ENCODE measurements at places on chromosomes 1 and 21.

DNA sequence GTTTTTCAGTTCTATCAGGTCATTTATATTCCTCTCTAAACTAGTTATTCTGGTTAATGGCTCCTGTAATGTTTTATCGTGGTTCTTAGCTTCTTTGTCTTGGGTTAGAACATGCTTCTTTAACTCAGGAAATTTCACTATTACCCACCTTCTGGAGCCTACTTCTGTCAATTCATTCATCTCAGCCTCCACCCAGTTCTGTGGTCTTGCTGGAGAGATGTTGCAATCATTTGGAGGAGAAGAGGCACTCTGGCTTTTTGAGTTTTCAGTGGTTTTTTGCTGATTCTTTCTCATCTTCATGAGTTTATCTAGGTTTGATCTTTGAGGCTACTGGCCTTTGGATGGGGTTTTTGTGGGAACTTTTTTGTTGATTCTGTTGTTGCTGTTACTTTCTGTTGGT is 213.0 kb downstream of the BRINP2 start:
- DNase-seq: no peak

GRCh38 chr21:36127250-36127904 is 7.5 kb upstream of the CBR3 start:
- no peak for DNase-seq

- no peak for DNase-seq
Observed at GRCh38 chr1:225772323-225772768, 5.3 kb upstream of the SRP9 start.

- DNase-seq: no peak
Observed at GRCh38 chr21:18989953-18990495, 586.4 kb upstream of the TMPRSS15 start.

GRCh38 chr1:33149453-33150190 is 32.2 kb downstream of the TRIM62 start:
- no peak for DNase-seq

DNA sequence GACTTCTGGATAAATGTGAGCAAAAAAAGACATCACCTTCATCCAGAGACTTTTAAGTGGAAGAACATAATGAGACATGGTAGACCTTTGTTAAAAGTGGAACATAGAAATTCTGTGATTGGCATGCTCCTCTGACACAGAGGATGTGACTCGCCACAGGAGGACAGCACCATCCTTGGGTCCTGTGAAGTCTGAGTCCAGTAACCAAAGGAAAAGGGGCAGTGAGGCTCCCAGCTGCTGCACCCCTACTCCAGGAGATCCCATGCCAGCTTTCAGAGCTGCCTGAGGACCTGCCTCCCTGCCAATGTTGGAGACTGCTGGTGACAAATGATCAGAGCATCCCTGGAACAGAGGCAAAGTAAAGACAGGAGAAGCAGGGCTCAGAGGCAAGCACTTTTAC is 136.2 kb downstream of the BRINP2 start:
- DNase-seq: no peak

DNA sequence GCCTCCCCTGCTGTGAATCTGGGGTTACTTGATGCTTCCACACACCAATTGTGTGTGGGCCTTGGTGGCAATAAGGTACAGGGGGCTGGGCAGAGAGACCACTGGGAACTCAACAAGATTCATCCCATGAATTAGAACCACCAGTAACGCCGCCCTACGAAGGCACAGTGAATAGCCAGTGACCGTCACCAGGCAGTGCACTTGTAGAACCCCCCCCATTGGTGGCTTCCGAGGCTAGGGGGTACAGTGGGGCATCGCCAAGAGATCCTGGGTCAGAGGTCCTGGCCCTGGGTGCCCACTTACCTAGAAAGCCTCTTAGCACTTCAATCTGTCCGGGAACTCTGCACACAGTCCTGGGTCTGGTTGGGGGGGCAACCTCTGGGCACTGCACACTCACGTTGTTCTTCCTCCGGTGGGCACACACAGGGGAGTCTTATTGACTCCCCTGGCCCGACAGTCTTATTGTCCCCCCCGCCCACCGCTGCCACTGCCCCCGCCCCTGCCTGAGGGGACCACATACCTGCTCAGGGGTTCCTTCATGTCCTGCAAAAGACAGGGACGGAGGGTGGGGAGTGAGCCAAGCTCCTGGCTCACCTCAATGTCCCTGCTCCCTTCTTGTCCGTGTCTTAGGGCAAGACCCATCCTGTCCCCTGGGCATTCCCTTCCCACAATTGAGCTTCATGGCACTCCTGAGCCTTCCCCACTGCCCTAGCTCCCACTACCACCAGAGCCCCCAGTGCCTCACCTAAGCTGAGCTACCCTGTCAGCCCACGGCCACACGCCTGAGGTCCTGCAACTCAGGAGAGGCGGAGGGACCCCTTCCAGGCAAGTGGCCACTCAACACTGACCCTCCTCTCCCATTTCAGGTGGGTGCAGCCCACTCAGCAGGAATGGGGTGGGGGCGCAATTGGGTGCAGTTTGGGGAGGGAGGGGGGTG is 2.5 kb upstream of the TRIM11 start:
- no peak for DNase-seq

GRCh38 chr1:199081739-199082138 is 442.9 kb downstream of the PTPRC start:
- DNase-seq: no peak

GRCh38 chr1:24343412-24344089 is 24.4 kb downstream of the GRHL3 start:
- no peak for DNase-seq

- no peak for DNase-seq
Observed at GRCh38 chr21:28633839-28634555, 358.7 kb downstream of the LTN1 start.

DNA sequence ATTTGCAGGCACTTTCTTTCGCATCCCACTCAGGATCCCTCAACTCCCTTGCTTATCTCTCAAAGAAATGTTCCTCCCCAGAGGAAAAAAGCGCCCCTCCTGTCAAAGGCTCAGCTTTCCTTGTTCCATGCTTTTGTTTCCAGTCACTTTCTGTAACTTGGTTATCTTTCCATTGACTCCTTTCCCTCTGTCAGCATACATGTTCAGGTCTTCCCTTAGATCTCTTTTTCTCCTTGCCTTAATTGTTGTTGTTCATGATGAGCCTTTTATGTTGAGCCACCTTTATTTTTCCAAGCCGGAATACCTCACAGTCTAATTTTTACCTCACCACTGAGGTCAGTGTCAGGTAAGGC is 46.5 kb upstream of the PODN start:
- no peak for DNase-seq

- no peak for DNase-seq
Observed at GRCh38 chr1:22665752-22666151, 12.7 kb downstream of the C1QB start.

GRCh38 chr1:23704834-23705495 is 13.4 kb downstream of the RPL11 start:
- DNase-seq: no peak

DNA sequence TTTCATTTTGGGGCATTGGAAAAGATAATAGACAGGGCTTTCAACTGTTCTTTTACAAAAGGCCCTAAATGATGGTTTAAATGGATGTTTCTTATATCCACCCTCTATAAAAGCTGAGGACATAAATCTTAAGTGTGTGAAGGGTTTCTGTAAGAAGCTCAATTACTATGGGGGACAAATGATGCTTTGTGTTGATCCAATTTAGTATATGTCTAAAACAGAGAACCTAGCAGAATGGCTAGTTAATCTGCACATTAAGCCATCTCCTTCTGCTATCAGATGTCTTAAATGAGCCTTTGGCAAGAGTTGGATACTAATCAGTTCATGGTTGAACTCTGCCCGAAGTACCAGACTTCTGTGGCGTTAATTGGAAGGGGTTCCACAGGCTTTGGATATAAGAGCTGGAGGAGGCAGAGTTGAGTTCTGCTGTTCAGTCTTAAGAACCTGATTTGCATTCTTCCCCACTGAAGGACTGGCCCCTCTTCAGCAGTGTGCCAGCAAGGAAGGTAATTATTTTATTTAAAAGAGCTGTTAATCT is 43.1 kb downstream of the PTGFRN start:
- no peak for DNase-seq

- DNase-seq: no peak
Observed at GRCh38 chr1:229278120-229278741, 7.3 kb downstream of the RAB4A start.

DNA sequence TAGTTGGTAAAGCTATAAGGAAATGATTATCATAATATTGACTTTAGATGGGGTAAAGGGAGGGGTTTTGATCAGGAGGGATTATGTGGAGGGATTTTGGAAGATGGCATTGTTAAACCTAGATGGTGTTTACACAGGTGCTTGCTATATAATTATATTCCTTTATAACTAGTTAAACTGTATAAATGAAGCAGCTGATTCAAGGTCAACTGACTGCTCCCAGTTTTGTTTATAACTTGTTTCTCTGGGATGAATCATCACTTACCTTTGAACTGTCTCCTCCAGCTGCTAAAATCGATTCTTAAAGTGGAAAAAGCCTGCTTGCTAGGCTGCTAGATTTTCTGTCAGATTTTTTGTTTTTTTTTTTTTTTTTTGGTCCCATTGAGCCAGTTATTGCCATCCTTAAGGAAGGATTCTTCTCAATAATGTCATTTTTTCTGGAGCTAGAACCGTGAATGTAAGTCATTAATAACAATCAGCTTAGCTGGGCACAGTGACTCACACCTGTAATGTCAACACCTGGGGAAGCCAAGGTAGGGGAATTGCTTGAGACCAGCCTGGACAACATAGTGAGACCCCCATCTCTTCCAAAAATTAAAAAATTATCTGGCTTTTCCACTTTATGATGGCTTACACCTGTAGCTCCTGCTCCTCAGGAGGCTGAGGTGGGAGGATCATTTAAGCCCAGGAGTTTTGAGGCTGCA is 153.2 kb downstream of the PIK3R3 start:
- peak; percentile 54 for DNase-seq

- DNase-seq: peak; percentile 42
Observed at GRCh38 chr1:10694633-10695627, 101.5 kb downstream of the CASZ1 start.

DNA sequence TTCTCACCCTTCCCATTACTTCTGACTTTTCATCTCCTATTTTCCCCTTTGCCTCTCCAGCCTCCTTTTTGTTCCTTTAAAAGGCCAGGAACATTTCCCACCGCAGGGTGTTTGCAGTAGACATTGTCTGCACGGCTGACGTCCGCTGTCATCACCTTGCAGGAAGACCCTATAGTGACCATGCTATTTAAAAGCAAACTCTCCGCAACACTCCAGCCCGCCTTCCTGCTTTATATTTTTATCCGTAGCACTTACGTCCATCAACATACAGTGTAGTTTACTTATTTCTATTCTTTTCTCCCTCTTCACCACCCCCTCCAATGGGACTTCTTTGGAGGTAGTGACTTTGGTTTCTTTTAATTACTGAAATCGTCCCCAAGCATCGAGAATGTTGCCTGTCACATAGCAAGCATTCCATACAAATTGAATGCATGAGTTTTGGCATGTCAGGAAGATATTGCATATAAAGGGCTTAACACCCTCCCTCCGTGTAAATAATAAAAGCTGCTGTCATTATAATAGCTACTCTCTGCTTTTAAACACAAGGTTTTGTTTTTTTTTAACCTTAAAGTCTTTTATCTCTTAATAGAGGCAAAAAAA is 19.8 kb downstream of the SLC25A33 start:
- DNase-seq: no peak

GRCh38 chr1:167661527-167662426 is 31.7 kb downstream of the RCSD1 start:
- no peak for DNase-seq

DNA sequence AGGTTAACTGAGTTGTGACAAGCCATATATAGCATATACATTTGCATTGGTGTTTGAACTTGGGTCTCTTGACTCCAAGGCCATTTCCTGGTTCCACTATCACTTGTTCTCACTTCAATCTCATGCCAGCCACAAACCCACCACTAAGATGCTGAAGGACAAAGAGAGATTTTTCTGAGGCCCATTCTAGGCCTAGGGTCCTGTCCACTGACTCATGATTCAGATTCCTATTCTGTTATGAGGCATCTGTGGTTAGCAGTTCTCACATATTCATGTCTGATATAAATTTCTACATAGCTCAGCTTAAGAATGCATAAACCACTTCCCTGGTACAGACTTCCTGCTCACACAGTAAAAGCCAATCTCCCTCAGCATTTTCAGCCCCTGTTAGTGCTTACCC is 326.1 kb upstream of the BEND5 start:
- no peak for DNase-seq

GRCh38 chr1:27257155-27257554 is 22.7 kb downstream of the WDTC1 start:
- DNase-seq: no peak

DNA sequence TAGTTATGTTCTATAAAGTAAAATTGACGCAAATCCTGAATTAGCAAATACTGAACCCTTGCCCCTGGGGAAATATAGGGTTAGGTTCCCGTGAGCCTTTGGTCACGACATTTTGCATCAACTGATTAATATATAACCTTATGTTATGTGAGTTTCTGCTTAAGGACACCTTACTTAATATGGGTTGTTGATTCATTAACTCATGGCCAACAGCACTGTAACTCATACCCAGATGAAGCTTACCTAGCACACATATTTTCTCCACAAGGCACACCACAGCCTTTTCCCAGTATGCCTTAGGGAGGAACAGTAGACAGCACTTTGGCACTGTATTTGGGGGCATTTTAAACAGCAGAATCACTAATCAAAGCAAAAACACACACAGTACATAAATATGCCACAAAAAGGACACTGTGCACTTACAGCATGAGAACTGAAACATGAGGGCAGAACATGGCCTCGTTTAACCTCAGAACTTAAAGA is 15.1 kb downstream of the INAVA start:
- DNase-seq: no peak

DNA sequence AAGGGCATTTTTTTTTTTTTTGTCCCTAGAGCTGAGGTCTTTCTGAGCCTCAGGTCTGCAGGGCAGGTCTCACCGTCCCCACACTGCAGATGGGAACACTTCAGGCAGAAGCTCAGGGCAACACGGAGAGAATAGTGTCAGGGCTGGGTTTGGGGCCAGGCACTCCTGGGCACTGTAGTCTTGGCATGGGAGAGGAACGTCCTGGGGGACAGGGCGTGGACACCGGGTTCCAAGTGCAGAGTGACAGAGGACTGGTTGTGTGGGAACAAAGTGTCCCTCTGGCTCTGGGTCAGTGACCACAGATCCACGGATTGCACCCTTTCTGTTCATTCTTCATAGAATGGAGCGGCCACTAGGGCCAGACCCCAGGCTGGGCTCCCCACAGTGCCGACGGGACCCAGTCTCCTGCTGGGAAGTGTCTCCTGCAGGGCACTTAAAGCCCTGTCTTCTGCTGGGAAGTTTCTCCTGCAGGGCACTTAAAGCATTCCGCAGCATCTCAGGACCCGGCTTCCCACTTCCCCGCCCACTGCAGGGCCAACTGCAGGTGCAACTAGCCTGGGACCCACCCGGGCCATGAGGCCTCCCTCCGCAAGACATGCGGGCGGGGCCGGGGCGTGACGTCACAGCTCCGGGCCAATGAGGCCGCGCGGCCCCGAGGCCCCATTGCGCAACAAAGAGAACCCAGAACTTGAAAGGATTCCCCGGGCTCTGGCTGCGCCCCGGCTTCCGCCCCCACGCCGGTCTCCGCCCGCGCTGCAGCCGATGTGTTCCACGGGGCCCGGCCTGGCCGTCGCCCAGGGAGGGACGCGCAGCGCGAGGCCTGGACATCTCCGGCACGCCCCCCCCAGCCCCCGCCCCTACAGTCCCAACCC is 1.2 kb downstream of the GPR153 start:
- peak; percentile 21 for DNase-seq
